Stimulated activated CD8-positive, alpha-beta memory T cell treated with anti-CD3 and anti-CD28 coated beads, Interleukin-4, amount 100 ng/mL, for 1 hour (primary cell): ENCODE measurements at places on chromosomes 4 and X.

DNA sequence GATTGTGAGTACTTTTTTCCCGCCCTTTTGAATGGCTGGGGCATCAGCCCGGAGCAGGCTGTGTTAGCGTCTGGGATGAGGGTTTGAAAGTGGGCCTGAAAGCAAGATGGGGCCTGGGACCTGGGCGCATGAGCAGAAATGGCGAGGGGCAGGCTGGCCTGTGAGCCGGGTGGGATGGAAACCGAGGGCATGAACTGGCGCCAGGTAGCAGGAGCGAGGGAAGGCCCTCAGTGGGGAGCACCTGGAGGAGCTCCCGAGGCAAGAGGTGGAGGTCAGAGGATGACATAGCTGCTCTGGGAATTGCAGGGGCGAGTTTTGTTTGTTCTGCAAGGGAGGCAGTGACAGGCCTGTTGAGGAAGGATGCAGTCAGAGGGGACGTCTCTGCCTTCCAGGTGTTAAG lies 68.6 kb downstream of the RGS12 start:
- no peak for DNase-seq

- DNase-seq = no peak
Measured at GRCh38 chr4:105106426-105106825, 40.2 kb upstream of the TET2 start.

DNA sequence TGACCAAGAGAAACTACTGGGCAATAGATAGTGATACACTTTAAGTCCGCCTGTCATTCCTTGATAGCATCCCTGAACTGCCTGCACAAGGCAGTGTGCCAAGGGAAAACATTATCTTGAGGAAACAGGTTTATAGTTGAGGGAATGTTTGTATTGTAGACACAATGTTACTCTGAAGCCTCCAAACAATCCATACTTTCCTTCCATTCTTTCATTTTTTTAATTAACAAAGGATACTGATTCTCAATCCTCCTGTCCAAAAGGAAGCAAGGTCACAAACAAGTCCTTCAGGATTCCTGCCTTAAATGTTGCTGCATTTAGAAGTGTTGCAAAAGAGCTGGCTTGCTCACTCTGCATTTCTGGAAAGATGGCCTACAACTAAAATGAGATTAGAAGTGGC lies 61.7 kb upstream of the PRSS48 start:
- no peak for DNase-seq

DNA sequence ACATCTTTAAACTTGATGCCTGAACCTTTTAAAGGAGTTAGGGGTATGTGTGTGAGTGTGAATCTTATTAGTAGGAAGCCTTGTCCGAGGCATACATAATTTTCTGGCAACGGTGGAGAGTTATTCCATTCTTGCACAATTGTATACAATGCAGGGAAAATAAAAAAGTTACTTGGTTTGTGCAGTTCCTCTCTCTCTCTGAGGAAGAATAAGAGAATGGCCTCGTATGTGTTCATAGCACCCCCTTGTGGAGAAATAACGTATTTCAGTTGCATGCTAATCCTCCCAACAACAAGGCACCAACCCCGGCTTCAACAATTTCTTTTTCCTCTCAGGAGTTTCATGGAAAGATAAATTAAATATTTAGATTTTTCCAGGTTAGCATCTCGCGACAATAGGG lies 33.7 kb upstream of the FGF13 start:
- DNase-seq = no peak

DNA sequence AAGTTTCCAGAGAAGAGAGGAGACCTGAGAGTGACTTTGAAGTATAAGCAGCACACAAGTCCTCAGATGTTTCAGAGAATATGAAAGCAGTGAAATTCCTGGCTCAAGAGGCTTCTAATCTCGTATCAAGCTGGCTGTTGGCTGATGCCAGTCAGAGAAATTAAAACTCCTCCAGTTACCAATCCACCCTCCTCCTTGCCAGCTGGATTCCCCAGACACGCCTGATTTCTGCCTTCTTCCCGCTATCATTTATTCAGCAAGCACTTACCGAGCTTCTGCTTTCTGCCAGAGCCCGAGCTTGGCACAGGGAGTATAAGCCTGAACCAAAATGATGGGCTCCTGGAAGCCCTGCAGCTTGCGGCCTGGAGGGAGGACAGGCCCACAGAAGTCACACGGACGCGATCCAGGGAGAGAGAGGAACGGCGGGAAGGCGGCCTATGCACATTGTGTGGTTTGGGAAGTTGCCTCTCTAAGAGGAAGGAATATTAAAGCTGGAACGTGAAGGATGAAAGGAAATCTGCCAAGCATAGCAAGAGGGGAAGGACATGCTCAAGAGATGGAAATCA lies 102.4 kb upstream of the TBL1X start:
- DNase-seq = no peak

- DNase-seq = no peak
Measured at GRCh38 chr4:78569306-78569821, 17.8 kb downstream of the ANXA3 start.

GRCh38 chrX:34147345-34147744 lies 15.2 kb upstream of the FAM47A start:
- no peak for DNase-seq

DNA sequence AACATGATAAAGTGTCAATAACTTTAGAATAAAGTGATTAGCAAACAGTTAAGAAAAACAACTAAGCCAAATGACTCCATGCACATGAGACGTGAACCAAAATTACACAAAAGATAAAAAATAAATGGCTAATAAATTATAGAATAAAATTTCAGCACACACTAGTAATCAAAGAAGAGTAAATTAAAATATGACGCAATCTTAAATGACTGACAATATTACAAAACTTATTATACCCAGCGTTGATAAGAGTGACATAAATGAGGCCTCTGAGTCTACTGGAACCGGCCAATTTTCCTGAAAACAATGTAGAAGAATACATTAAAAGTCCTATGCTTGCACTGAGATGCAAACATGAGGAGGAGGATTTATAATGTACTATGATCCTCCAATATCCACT lies 187.4 kb downstream of the DHX15 start:
- no peak for DNase-seq

DNA sequence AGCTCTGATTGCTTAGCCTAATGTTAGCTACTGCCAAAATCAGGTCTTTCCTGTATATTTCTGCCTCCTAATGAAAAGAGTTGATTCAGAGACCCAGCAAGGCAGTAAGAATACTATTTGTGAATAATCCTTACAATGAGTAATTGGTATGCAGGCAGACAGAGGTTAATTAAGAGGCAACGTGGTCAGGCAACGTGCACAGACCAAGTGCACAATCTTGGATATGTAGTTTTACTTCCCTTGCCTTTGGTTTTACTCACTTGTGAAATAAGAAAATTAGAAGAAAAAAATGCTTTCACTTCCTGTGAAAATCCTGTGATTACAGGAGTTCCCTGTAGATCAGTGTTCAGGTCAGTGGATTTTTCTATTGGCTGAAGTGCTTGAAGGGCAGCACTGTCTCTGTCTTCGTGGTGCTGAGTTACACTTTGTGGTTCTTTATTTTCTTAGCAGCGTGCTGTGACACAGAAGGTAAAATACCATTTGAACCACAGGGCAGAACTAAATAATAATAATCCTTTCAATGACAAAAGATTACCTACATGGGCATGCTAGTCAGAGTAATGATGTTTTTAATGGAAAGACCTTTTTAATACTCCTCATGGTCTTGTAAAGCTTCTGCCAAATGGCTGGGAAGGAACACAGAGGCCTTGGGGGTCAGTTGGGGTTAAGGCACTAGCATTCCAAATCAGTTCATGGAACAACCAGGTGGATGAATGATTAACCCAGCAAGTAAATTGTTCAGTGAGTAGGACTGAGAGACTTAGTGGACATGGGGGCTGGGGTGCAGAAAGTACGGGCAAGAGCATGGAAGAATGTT lies 430.9 kb downstream of the MAPK10 start:
- no peak for DNase-seq

DNA sequence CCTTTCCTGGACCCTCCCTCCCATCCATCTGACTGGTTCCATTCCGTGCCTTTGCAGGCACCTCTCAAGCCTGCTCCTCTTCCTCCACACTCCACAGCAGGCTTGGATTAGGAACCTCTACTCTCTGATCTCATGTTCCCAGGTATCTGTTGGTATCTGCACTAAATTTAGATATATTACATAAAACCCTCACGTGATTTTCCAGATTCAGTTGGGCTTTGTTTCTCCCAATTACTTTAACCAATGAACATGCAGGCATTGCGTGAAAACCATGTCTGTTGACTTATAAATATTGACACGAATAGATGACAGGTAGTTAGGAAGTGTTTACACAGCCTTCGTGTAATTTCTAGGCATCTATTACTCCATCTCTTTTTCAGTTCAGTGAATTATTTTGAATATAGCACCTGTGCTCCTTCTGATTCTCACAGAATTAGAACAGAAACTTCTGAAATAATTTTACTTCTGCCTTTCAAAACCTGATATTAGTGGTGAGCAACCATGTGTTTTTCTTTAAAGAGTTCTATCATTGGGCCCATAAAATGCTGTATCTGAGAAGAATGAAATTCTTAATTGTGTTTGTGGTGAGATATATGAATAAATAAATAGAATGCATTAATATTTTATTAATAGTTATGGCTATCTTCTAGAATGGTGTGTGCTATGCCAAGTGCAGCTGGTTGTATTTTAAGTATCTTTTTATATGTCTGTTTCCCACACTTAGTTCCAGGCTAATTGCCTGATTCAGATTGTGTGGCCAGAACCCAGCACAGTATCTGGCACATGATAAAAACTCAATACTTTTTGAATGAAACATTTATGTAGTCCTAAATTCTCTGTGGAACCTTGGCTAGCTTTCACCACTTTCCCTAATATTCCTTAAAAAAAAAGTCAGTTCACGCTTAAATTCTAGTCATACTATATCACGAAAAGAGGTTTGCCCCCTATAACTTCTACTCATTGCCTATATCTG lies 304.8 kb downstream of the QDPR start:
- no peak for DNase-seq

DNA sequence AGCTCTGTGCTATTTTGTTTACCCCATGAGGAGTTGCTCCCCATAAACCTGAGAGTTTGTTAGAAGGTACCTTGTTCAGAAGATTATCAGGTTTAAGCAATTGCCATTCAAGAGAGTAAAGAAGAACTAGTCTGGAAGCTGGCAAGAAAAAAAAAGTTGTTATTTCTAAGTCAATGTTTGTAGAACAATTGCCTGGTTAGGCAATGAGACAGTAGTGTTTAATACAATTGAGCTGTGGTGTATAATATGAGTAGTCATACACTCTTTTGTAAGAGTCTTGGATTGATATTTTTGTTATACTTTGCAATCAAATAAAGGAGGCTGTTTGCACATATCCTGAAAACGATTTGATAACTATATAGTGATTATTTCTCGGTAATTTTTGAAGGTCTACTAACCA lies 44.7 kb downstream of the GALNT7 start:
- no peak for DNase-seq

DNA sequence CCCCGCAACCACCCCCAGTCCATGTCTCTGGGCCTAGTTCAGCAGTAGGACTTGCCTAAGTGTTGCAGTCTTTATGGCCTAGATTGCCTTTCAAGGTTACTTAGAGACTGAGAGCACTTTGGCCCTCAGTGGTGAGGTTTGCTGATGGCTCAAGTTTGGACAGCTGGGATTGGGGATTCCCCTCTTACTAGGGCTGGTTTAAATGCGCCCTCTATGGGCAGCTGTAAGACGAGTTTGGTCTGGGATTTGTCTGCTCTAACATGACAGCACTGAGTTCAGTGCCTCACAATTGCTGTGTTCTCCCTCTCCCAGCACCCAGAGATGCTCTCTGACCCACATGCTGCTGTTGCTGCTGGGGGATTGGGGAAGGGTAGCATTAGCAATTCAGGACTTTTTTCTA lies 23.1 kb downstream of the DACH2 start:
- no peak for DNase-seq
